ENCODE measurements at places on chromosomes 5 and 9.

GRCh38 chr9:4964540-4964939 lies 20.5 kb upstream of the JAK2 start:
- no peak for DNase-seq

GRCh38 chr5:134553821-134554267 lies 28.4 kb downstream of the JADE2 start:
- no peak for DNase-seq

- no peak for DNase-seq
Measured at GRCh38 chr5:11273180-11273903, 512.3 kb upstream of the DAP start.

DNA sequence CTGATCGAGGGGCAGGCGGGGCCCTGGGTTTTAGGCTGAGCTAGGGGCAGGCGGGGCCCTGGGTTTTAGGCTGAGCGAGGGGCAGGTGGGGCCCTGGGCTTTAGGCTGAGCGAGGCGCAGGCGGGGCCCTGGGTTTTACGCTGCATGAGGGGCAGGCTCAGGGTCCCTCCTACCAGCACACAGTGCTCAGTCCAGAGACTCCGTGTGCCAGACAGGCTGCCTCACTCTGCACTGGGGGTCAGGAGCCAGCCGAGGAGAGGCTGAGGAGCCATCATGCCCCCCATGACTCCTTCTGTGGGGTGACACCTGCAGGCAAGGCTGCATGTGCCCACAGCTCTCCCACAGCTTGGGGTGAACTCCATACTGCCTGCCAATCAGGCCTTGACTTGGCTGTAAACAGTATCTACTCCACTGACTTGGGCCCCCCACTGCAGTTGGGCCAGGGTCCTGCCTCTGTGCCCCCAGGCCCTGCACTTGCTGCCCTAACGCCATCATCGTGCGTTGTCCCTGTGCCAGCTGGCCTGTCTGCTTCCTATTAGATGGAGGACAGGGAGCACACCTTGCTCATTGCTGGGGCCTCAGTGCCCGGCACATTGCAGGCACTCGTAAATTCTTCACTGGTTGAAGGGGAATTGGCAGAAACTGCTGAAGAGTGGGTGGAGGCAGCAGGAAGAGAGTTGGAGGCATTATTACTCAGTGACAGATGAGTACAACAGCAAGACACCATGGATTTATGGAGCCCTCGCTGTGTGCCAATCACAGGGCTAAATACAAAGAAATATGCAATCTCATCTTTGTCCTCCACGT lies 78.6 kb downstream of the AMBP start:
- DNase-seq: no peak

GRCh38 chr9:36341936-36342577 lies 58.0 kb downstream of the RNF38 start:
- DNase-seq: no peak

DNA sequence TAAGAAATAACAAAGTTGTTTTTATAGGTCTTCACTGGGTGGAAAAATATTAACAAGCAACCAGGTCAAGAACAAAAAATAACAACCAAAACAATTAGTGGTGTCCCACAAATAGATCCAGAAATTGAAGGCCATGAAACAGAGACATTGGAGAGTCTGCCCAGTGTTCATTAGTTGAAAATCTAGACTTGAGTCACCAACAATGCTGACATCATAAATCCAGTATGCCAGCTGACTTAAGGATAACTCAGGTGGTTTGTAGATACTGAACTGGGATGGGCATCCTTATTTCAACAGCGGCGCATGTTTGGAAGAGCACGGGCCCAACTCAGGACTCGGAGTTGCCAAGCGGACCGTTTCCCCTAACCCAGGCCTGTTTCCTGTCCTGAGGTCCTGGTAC lies 80.7 kb upstream of the TNFAIP8 start:
- DNase-seq: no peak

- no peak for DNase-seq
Measured at GRCh38 chr5:112289465-112289864, 129.6 kb downstream of the EPB41L4A start.

DNA sequence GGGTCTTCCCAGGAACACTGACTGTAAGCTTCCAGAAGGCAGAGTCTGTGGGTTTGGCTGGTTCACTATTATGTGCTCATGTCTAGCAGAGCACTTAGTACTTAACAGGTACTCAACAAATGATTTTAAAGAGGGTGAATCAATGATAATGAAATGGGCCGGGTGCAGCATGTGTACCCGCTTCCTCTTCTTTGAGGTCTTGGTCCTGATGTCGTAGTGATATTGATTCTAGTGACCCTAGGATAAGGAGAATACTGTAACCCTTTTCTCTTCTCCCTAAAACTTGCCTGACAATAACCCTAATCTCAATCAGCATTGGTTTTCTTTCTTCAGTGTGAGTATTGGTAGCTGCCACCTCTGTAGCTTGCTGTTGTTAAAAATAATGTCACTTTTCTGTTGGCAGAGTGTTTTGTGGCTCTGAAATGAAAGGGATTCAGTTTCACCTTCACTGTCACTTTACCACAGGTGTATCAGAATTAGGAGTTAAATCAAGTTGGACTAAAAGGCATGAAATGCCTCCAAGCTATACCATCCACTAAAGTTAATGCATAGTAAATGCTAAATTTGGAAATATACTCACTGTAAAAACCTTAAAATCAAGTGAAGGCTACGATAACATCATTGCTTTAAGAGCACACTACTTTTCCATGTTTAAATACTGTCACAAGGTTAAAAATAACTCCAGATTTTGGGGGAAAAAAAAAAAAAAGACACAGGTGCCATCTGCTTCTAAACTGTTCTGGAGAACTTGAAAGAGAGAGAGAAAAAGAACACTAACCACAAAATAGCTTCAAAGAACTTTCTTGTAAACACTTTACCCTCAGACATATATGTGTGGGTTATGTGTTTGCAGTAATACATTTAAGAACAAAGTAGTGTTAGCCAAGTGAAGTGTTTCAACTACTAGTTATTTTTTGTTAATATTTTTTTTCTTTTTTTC lies 6.0 kb downstream of the CAMK4 start:
- DNase-seq: no peak

- no peak for DNase-seq
Measured at GRCh38 chr9:80125731-80126264, 554.0 kb downstream of the TLE4 start.

GRCh38 chr9:120478208-120478607 lies 101.8 kb downstream of the CDK5RAP2 start:
- no peak for DNase-seq

DNA sequence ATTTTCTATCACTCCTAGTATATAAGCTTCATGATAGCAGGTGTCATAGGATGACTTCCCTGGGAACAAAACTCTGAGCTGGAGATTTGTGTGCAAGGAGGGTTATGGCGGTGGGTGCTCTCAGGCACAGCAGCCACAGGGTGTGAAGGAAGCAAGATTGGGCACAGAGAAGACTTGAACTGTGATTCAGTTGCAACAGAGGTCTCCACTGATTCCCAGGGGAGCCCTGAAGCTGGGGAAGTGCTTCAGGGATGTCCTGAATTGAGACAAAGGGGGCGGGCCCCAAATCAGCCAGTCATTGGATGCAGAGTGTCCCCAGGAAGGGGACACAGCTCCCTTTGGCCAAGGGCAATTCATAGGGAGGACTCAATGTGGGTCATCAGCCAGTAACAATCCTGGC lies 44.4 kb upstream of the ANKRD55 start:
- DNase-seq: no peak
